ENCODE measurements at places on chromosomes 2 and 18.
A peak's percentile ranks its signal among the peaks of the same experiment; 100 is the strongest.

- H3K4me3 ChIP-seq = no peak overlapping the region
- no peaks in the 10 kb centered on the region for H3K27me3 ChIP-seq
- peak; percentile 94 for DNase-seq
- peaks cover 4% of the 10 kb centered on the region for H3K4me1 ChIP-seq
- no peak overlapping the region for H3K27ac ChIP-seq
These were observed 226.0 kb downstream of the FAM210A start for GRCh38 chr18:13500227-13500865.

- H3K4me3 ChIP-seq = no peak overlapping the region
- no peaks in the 10 kb centered on the region for H3K36me3 ChIP-seq
- DNase-seq = no peak
- no peaks in the 10 kb centered on the region for H3K4me1 ChIP-seq
These were observed 254.5 kb downstream of the DSEL start for GRCh38 chr18:67261931-67262552.

DNA sequence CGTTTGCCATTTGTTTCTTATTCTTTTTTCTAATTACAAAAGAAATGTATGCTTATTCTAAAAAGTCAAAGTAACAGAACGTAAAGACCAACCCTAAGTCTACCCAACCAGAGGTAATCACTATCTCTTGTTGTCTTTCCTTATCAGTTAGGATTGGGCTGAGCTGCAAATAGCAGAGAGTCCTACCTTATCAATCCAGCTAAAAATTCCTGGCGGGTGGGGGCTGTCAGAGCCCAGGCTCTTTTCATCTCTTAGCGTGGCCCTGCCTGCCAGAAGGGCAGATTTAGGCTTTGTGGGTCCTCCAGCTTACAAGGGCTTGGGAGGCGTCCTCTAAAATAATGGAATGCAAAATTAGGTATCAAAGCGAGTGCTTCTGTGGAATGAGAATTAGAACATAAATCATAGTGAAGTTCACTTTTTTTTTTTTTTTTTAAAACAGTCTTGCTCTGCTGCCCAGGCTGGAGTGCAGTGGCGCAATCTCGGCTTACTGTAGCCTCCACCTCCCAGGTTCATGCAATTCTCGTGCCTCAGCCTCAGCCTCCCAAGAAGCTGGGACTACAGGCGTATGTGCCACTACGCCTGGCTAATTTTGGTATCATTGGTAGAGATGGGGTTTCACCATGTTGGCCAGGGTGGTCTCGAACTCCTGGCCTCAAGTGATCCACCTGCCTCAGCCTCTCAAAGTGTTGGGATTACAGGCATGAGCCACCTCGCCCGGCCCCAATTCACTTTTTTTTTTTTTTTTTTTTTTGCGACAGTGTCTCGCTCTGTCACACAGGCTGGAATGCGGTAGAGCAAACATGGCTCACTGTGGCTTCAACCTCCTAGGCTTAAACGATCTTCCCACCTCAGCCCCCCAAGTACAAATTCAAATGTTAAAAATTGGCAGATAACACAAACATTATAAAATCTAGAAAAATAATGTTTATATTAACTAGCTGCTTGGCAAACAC, 57.4 kb upstream of the B3GNT7 start:
- no peak overlapping the region for H3K27ac ChIP-seq
- peak; percentile 85 for DNase-seq
- no peak overlapping the region for H3K4me3 ChIP-seq
- no peaks in the 10 kb centered on the region for H3K36me3 ChIP-seq

- no peaks in the 10 kb centered on the region for H3K4me1 ChIP-seq
- no peak overlapping the region for H3K4me3 ChIP-seq
- no peaks in the 10 kb centered on the region for H3K27me3 ChIP-seq
- DNase-seq = no peak
- H3K36me3 ChIP-seq = no peaks in the 10 kb centered on the region
These were observed 111.2 kb upstream of the SMIM21 start for GRCh38 chr18:75538727-75539126.

DNA sequence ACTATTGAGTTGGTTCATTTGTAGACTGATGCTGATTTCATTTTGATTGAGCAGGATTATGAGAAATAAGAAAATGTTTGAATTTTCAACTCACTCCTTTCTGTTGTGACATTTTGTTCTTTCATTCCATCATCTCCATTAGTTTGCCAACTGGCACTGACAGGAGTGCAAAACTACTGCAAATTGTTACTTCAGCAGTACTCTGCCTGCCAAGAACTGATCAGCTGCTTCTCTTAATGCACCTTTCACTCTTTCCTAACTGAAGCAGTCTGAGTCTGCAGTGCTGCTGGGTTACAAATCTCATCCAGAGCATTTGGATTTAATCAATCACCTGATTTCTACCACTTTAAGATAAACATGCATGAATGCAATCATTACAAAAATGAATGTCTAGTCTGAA, 70.9 kb downstream of the TMEFF2 start:
- H3K36me3 ChIP-seq = no peaks in the 10 kb centered on the region
- H3K4me1 ChIP-seq = no peaks in the 10 kb centered on the region
- H3K27me3 ChIP-seq = no peaks in the 10 kb centered on the region

DNA sequence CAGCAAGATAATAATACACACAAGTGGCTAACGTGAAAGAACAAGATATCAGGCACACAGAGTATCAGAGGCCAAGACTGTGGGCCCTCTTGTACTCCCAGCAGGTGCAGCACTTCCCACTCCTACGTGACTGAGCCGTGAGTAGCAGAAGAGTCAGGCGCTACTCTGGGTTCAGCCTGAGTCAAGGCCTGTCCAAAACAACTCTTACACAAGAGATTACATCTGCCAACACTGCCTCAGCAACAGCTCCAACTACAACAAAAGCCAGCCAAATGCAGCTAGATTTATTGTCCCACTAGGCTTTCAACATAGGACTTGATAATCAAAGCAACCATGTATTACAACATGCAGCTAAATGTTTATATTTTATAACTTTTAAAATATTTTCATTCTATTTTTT, 56.2 kb downstream of the ITSN2 start:
- H3K4me1 ChIP-seq = no peaks in the 10 kb centered on the region
- no peak overlapping the region for H3K27ac ChIP-seq
- no peak for DNase-seq
- H3K36me3 ChIP-seq = peaks cover 6% of the 10 kb centered on the region
- H3K4me3 ChIP-seq = no peak overlapping the region
- H3K27me3 ChIP-seq = no peaks in the 10 kb centered on the region

DNA sequence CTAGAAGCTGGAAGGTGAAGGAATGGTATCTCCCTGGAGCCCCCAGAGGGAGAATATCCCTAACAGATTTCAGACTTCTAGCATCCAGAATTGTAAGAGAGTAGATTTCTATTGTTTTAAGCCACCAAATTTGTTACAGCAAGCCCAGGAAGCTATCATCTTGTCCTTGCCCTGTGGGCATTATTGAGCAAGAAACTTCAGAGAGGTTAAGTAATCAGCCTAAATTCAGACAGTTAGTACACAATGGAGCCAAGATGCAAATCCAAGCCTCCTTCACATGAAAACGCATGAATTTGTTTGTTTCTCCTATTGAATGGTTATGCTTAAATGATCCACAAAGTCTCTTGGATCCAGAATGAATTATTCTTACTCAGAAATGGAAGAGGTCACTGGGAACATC, 55.2 kb upstream of the TRIB2 start:
- H3K27ac ChIP-seq = no peak overlapping the region
- H3K36me3 ChIP-seq = no peaks in the 10 kb centered on the region
- H3K27me3 ChIP-seq = no peaks in the 10 kb centered on the region
- H3K4me1 ChIP-seq = peaks cover 2% of the 10 kb centered on the region

DNA sequence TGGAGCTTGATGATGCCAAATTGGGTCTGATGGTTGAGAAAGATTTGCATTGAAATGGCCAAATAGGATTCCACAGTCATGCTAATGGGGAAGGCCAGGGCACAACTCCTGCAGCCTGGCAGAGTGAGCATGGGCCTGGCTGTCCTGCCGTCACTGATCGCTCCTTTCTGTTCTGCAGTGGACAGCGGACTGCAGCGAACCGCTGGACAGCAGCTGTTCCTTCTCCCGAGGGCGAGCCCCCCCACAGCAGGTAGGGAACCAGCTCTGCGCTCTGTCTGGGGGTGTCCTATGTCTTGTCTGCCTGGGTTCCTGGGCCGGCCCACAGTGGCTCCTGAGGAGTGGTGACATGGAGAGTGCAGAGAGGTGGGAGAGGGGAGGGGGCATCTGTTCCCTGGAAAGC, 97.6 kb downstream of the CTIF start:
- H3K27ac ChIP-seq = no peak overlapping the region
- no peak for DNase-seq

GRCh38 chr2:5969303-5969702, 277.1 kb downstream of the SOX11 start:
- H3K4me3 ChIP-seq = no peak overlapping the region
- DNase-seq = no peak
- no peaks in the 10 kb centered on the region for H3K36me3 ChIP-seq
- H3K27ac ChIP-seq = no peak overlapping the region
- H3K27me3 ChIP-seq = no peaks in the 10 kb centered on the region

GRCh38 chr2:109168716-109169115, 39.7 kb downstream of the SH3RF3 start:
- H3K4me1 ChIP-seq = no peaks in the 10 kb centered on the region
- H3K4me3 ChIP-seq = no peak overlapping the region
- H3K27me3 ChIP-seq = no peaks in the 10 kb centered on the region
- H3K36me3 ChIP-seq = no peaks in the 10 kb centered on the region
- no peak overlapping the region for H3K27ac ChIP-seq
- no peak for DNase-seq

DNA sequence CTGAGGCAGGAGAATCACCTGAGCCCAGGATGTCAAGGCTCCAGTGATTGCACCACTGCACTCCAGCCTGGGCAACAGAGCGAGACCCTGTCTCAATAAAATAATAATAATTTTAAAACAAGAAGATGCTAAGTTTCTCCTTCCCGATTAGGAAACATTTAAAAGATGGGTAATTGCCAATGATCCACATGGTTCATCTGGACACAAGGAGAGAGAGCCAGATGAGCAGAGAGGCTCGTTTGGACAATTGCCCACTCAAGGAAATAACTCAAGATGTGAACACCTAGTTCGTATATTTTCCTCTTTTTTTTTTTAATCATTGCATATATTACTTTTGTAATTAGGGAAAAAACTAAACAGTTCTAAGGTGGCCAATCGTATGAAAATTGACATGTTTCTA, 3.6 kb upstream of the ACTG2 start:
- DNase-seq = no peak
- H3K27ac ChIP-seq = no peak overlapping the region
- H3K27me3 ChIP-seq = no peaks in the 10 kb centered on the region
- no peaks in the 10 kb centered on the region for H3K4me1 ChIP-seq

GRCh38 chr2:207332480-207333212, 166.9 kb upstream of the KLF7 start:
- H3K4me1 ChIP-seq = peaks cover 11% of the 10 kb centered on the region
- no peaks in the 10 kb centered on the region for H3K27me3 ChIP-seq

- peak; percentile 94 for DNase-seq
- H3K36me3 ChIP-seq = no peaks in the 10 kb centered on the region
These were observed 291.5 kb upstream of the FANCL start for GRCh38 chr2:58532641-58533040.

GRCh38 chr2:98576666-98577312, 31.5 kb downstream of the COA5 start:
- H3K4me3 ChIP-seq = no peak overlapping the region
- H3K27ac ChIP-seq = no peak overlapping the region
- DNase-seq = no peak
- peaks cover 26% of the 10 kb centered on the region for H3K36me3 ChIP-seq

DNA sequence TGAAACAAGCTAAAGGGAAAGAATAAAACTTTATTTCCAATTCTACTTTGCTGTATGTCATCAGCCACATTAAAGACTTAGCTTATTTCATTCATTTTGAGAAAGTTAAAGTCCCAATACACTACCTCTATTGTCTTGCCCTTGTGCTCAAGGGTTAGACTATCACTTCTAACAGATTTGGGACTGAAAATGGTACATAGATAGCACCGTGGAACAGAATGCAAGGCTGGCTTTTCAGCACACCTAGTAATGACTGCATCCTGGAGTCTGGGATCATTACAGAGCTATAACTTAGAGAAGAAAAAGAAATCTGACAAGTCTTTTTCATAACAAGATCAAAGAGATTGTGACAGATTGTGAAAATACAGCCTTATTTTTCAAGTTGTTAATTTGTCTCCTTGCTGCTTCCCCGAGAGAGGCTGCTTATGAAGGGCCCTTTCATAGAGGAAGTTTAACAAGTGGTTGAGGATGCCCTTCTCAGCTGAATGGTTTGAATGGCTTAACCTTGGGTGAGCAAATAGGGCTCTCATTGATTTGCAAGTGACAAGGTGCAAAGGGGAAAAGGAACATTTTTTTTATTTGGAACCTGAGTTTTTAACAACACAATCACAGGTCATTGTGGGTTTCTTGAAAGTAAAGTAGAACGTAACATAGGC, 371.8 kb downstream of the EPHA4 start:
- no peak overlapping the region for H3K4me3 ChIP-seq
- H3K27ac ChIP-seq = no peak overlapping the region
- H3K36me3 ChIP-seq = no peaks in the 10 kb centered on the region
- no peak for DNase-seq
- no peaks in the 10 kb centered on the region for H3K27me3 ChIP-seq
- no peaks in the 10 kb centered on the region for H3K4me1 ChIP-seq

DNA sequence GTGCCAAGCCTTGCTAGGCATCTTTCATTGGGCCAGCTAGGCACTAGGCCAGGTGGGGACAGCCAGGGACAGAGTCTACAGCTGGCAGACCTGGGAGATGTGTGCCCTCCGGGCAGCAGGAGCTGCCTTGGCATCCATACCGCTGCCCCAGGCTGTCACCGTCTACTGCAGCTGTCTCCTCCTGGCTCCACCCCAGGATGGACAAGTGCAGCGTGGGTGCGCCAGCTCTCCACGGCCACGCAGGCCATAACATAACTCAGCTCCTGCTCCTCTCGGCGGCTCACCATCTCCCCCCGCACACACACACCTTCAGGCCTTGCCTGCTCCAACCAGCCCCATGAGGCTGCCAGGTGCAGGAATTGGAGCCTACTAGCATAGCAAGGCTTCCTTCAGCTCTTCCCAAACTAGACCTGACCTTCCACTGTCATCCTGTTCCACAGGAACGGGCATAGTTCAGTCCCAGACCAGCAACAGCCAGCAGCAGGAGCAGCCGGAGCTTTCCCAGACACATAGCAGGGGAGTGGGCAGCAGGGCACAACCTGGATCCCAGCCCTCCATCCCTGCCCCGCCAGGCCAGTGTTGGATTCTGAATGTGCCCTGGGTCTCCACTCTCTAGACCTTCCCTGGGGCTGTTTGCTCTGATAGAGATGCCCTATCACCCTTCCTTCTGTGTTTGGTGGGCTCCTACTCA, 2.5 kb upstream of the ADRA2B start:
- H3K36me3 ChIP-seq = no peaks in the 10 kb centered on the region
- H3K27ac ChIP-seq = no peak overlapping the region
- H3K27me3 ChIP-seq = peaks cover 5% of the 10 kb centered on the region
- peaks cover 6% of the 10 kb centered on the region for H3K4me1 ChIP-seq

Data from trophoblast cell (in vitro differentiated cells and primary cell).